Stimulated activated CD4-positive, alpha-beta T cell treated with anti-CD3 and anti-CD28 coated beads, Interleukin-12 subunit alpha, Interleukin-12 subunit beta, amount 100 ng/mL, for 48 hours (primary cell): ENCODE measurements at places on chromosomes 4 and X.

DNA sequence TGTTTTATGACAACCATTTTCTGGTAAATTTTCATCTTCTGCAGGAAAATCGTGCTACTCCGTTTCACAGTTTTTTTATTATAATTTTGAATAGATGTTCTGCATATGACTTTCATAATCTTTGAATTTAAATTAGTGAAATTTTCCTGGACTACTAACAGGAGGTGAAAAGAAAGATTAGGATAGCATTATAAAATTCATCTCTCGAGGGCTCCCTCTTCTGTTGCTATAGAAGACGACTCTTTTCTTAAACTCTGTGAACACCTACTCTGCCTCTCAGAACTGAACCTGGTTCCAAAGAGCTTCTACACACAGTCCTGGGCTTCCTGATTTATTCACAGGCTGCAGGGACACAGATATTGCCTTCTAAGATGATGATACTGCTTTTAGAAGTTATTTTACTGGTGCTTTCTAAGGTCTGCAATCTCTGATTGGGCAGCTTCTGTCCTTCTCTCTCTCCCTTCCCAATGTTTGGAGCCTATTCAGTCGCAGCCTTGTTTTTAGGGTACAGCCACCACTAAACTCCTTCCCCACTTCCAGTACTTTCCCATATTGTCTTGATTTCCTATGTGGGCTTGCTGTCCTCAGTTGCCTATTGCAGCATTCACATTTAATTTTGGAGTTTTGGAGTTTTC, 10.1 kb upstream of the SAP30 start:
- DNase-seq, result no peak

DNA sequence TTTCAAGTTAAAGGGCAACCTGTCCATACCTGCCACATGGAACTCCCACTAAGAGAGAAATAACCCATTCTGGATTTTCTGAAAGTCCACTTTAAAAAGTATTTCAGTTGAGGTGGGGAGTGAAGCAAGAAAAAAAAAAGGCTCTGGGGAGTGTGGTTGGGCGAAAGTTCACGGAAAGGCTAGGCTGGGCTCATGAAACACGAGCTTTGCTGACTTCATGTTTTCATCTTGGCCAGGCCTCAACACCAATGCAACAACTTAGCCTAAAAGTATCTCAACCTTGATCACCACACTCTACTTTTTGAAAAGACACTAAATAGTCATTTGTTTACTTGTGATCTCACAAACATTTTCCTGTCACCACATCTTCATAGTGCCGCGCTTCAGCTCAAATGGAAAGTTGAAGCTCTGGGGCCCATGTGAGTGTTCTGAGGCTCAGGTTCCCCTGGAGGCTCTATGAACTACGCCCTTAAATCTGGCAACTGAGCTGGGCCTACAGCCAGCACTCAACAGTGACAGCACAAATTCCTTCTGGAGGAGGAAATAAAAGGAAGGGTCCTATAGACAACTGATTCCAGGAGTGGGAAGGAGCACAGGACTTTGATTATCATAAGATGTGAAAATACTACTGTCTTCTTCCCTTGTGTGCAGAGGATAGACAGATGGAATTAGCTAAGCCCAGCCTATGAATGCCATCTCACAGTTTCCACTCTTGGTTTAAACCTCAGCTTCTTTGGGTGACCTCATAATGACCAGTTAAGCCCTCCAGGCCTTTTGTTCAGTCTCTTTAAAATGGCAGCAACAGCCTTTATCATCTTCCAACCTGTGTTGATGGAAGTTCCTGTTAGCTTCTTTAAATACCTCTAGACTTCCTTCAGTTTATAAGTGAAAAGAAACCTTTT, 5.1 kb downstream of the CD40LG start:
- DNase-seq, result no peak

- no peak for DNase-seq
These were observed 712 bp downstream of the STX18 start for GRCh38 chr4:4541040-4541631.

DNA sequence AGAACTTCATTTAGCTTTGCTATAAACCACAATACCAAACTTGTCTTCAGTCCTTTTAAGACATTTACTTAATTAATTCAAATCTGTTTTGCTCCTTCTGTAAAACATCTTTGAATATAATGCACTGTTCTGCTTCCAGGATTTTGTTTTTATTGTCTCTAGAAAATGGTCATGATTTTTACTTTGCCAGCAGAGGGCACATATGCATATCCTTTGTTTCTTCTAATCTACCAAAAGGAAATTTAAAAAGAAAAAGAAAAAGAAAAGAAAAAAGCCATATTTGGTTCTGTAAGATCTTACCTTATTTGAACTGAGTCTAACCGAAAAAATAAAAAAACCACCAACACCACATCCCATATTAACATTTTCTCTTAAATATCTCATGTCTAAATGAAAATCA, 101.9 kb upstream of the CCSER1 start:
- no peak for DNase-seq

DNA sequence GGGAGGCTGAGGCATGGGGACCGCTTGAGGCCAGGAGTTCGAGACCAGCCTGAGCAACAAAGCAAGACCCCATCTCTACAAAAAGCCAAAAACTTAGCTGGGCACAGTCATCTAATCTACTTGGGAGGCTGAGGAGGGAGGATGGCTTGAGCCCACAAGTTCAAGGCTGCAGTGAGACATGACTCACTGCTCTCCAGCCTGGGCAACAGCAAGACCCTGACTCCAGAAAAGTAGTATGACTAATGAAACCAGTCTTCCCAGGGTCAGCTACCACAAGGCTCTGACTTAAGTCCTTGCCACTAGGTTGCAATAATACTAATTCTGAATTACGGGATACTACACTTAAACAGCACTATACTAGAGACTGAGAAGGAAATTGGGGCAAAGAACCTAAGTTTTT, 33.1 kb downstream of the ERVMER34-1 start:
- DNase-seq, result no peak
